Kidney epithelial cell (primary cell): ENCODE measurements at places on chromosomes 16 and 17. TPM values are rescaled to one million over a fixed set of nuclear protein-coding genes. Genes with fewer than 3 reads are reported as not detected.

DNA sequence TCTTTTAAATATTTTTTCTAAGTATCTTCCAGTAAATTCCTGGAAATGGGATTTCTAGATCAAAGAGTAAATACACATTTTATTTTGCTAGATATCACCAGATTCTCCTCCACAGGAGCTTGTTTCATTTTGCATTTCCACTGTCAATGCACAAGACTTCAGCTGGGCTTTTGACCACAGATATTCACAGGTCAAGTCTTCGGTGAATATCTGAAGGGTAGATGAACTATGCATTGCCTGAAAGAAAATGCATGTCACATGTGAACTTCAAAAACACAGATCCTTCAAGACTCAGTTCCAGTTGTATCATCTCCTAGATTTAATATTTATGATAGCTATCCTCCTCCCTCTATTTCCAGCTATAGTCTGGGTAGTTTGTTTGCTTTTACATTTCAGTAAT is 963.6 kb upstream of the GOT2 start:
- no peak for DNase-seq

DNA sequence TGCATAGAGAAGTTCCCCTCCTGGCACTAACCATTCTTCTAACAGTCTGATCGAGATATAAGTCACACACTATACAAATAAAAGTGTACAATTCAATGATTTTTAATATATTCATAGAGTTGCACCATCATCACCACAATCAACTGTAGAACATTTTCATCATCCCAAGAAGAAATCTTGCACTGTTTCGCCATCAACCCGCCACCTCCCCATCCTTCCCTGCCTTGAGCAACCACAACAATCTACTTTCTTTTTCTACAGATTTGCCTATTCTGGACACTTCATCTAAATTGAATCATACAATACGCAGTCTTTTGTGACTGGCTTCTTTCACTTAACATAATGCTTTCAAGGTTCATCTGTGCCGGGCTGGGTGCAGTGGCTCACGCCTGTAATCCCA is 33.0 kb upstream of the GUCY2D start:
- DNase-seq: no peak

DNA sequence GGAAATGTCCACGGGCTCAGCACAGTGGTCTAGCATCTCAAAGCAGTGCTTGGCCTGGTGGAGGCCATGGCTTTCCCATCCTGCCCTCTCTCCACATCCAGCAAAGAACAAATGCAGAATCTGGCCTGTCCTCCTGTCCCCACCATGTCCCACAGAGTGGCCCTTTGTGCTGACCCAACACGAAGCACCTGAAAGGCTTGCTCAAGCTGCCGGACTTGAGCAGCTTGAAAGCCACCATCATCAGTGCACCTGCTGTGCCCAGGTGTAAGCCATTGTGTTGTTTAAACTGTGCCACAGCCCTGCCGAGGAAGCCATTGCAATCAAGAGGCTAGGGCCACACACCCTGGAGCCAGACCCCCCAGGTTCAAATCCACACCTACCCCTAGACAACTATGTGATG is 115.5 kb downstream of the SOCS1 start:
- DNase-seq: no peak

DNA sequence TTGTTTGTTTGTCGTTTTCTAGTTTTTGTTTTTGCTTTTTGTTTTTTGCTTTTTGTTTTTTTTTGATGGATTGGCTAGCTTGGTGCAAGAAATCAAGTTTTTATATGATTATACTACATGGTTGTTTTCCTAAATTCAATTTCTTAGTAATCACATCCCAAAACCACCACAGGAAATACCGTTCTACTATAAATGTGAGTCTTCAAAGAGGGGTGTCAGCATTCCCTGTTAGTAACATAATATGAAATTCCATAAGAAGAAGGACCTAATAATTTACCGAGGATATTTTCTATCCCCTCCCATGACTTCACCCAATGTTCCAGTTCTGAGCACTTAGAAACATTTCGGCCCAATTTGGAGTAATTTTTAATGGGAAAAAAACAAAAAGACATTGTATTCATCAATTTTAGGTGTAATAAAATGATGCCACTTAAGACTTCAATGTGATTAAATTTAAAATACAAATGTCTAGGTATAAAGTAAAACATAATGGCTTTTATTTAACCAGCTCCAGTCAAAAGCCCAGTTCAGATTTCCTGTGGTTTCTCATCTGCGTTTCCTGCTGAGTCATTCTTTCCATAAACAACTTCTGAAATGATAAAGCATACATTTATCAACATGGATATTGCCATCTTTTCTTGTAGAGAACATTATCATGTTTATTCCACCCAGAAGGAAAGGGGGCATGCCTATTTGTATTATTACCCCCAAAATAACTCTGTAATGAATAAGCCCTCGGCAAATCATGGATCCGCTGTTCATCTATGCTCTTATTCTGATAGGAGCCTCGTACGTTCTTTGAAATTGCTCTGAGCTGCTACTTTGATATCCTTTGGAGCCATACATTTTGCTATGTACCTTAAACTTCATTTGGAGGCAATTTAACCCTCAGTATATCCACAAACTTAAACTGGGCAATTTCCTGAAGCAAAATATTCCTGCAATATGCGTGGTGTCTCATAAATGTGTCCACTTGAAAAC is 28.1 kb downstream of the HSBP1 start:
- no peak for DNase-seq

GRCh38 chr17:3804503-3804931 is 3.5 kb upstream of the ITGAE start:
- peak; percentile 89 for DNase-seq

DNA sequence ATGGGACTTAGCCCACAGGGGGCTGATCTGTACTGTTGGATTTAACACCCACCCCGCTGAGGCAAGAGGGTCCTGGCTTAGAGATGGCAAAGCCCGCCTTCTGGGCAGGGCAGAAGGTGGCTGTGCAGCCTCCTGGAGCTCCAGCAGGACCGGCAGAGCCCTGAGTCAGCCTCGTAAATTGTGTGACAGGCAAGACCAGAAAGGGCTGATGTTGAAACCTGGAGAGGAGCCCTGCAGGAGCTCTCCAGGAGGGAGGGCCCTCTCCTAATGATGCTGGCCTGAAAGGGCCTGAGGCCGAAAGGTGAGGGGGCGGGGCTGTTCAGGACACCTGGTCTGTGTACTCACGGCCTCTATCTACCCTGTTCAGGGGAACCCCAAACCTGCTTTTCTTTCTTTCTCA is 22.5 kb upstream of the MYO15B start:
- DNase-seq: no peak

DNA sequence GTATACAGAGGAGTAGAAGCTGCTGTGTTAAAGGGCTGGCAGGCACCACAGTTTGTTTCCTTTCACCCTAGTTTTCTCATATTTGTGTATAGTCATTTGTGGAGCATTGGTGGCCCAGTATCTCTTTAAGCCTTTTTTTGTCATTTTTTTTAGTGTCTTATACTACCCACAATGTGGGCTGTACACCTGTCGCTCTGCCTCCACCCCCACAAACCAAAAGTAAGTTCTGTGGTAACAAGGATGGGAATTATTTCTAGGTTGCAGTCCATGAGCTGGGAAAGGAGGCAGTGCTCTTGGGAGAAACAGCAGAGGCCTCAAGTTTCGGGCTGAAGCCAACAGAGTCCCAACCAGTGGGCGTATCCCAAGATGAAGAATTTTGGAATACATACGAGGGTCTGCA is 6.2 kb downstream of the ZNF75A start:
- no peak for DNase-seq

The DECR2 gene
- 15.1 and 27.0 TPM in 2 replicates for total RNA-seq

The GGT6 gene
- 0.07 and 0.38 TPM in 2 replicates for total RNA-seq

The PARN gene
- 25.5 and 28.0 TPM in 2 replicates for total RNA-seq

The KLHL10 gene
- total RNA-seq: not detected in 2 replicates
